ENCODE measurements at places on chromosomes 2 and 18.

GRCh38 chr18:12659904-12660605 lies 2.1 kb upstream of the SPIRE1 start:
- DNase-seq: no peak

DNA sequence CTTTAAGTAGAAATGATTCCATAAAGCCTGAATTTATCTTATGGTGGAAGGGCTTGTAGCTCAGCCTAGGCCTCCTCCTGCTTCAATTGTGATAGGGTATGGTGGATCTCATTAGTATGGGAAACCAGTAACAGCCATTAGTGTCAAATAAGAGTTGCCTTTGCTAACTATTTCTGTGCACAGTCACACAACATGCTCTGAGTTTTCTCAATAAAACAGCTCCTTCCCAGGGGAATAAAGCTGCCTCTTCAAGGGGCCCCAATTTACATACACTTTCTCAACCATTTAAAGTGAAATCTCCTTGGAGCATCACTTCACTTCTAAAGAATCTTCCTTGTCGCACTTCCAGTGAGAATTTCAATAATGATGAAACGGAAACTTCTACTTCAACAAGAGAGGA lies 53.4 kb downstream of the KLF7 start:
- no peak for DNase-seq

DNA sequence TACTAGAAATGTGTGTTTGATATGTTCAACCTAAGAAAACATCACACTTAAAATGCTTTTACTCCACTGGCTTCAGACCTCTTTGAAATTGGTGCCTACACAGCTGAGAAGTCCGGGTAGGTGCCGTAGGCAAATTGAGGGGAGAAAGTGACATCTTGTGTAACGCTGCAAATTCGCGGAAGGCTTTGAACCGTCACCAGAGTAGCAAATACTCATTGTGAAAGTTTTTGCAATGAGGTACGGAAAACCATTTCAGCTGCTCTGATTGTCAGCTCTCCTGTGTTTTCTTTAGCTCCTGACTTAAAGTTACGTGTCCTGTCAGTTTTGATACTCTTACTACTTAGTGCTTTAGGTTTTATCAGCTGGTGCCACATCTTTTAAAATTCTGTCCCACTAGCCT lies 224.5 kb downstream of the FAM210A start:
- DNase-seq: no peak

DNA sequence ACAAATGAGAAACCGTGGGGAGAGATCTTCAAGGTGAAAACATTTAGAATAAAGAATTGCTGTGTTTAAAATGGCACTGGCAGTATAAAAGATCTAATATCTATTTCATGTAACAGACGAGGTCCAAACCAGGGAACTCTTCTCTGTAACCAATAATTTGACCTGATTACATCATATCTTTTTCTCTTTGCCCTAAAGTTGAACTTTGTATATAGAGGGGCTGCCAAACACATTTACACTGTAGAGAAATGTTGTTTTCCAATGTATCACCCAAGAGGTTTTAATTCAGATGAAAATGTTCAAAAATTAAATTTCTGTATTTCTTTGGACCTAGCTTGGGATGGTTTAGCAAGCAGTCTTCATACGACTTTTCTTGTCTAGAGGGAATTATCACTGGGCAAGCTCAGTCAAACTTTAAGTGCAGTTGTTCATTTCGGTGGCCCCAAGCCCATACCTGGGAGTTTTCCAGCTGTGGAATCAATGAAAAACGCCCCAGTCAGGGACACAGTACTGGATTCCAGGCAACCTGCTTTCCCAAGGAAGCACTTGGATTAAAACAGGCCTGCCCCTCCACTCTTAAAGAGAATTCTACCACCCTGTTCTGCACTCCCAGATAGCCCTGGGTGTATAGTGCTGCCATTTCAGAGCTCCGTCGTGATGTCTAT lies 208.5 kb upstream of the FN1 start:
- no peak for DNase-seq

DNA sequence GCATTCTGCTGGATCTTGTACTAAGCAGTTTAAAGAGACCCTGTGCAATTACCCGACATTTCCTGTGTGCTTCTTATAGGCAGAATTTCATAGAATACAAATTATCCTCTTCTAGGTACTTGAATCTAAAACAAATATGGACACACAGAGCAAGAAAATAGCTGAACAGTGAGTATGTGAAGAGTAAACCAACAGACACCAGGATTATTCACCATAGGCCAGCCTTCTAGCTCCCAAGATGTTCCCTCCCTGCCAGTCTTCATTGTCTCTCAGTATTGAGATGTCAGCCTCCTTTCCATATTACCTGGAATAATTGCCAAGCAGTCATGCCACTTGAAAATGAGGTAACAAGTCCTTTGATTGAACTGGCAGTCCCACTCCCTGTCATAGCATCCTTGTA lies 187.1 kb downstream of the PTPRM start:
- no peak for DNase-seq

- DNase-seq: no peak
Measured at GRCh38 chr2:164115806-164116205, 380.0 kb upstream of the FIGN start.
